Esophagus mucosa (tissue), 1 donor: ENCODE measurements at places on chromosomes 3 and 15.
A peak's percentile ranks its signal among the peaks of the same experiment; 100 is the strongest.

GRCh38 chr3:25080461-25080860, 347.6 kb upstream of the RARB start:
- ATAC-seq, result no peak

- peak; percentile 95 for ATAC-seq
Measured at GRCh38 chr3:182389071-182389815, 404.1 kb upstream of the ATP11B start.

DNA sequence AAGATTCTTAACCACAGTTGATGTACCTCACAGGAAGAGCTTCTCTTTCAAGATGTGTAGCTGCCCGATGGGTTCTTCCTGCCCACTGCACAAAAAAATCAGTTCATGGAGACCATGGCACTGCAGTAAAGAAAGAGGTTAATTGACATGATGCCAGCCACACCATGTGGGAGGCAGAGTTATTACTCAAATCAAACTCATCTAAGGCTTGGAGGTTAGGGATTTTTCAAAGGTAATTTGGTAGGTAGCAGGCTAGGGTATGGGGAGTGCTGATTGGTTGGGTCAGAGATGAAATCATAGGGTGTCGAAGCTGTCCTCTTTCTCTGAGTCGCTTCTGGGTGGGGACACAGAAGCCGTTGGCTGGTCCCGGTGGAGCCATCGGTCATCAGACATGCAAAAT, 57.4 kb upstream of the BDH1 start:
- ATAC-seq, result no peak

DNA sequence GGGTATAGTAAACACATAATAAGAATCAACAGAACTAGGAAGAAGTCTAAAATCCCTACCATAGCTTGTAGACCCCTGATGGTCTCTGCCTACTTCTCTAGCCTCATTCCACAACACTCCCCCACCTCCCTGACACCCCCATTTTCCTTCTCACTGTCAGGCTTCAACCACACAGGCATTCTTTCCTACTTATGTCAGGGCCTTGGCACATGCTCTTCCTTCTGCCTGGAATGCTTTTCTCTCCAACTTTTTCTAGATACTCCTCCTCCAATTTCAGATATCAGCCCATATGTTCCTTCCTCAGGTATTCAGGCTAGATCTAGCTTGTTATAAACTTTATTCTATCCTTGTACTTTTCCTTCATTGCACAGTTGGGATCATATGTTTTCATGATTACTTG, 106.0 kb upstream of the MRPL3 start:
- no peak for ATAC-seq

DNA sequence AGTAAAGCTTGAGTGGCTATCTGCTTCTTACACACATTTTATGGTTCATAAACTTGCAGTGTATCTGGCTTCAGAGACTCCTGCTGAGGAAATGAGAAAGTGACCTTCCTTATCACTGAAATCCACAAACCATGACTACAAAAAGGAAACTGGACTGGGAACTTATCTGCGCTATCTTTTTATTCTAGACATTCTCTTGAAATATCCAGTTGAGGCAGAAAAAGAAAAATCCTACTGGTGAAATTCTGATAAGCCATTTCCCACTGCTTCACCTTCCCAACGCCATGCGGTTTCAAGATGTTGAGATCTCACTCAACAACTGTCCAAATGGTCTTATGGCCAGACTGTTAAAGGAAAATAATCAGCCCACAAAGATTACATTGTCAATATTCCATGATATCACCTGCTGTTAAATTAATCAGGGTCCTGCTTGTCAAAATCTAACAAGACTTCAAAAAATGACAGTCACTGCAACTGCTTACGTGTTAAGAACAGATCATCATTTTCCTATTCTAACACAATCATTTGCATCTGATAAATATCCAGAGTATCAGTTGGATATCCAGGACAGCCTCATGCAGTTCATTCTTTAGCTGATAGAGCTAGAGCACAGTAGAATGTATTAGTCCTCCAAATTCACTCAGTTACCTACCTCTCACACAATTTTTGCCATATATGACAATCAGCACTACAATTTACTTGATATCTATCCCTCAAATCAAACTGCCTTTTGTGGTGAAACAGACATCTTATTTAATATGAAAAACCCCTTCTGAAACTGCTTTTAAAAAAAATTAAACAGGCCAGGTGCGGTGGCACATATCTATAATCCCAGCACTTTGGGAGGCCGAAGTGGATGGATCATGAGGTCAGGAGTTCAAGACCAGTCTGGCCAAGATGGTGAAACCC, 538.1 kb downstream of the MAGI1 start:
- no peak for ATAC-seq

DNA sequence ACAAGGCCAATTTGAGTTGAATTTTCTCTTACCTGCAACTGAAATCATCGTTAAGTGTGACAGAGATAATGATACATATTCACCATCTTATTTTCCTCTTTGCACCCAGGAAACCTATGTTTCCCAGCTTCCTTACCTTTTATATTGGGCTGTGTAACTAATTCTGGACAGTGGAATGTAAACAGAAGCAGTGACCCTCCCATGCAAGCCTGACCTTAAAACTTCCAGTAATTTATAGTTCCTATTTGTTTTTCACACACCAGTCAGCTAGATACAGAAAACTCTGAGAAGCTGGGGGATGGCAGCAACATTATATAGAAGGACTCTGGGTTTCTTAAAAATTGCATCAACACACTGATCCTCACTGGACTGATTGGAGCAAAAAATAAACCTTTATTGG, 4.5 kb upstream of the ZNF280D start:
- no peak for ATAC-seq

- ATAC-seq, result no peak
Measured at GRCh38 chr3:111548756-111549155, 6.8 kb downstream of the CD96 start.

DNA sequence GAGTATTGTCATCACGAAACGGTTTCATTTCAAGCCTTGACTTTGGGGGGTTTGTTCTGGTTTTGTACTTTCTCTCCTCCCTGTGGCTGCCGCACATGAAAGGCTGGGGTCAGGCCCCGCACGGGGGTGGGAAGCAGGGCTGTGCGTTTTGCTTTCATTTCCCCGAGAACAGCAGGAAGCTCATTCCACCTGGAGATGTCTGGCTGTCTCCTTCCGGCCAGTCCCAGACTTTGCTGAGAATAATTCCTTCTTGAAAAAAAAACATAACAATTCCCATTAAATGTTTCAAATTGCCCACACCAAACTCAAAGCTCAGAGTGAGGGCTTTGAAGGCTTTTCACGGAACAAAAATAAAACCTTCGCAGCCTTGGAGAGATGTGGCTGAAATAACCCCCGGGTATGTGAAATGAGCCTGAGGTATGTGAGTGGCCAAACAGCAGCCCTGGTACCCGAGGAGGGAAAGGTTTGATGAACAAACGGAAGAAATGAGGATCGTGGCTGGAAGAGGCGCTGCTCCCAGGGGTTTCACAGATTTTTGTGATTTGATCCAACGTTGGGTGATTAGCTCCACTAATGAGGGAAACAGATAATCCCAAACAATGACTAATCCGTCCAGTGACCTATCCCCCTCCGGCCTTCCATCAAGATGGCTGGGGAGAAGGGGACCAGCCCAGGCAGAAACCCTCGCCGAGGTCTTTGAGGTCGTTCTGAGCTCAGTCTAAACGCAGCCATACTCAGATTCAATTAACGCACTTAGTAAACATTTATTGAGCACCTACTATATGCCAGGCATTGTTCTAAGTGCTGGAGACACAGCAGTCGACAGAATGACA, 126.9 kb upstream of the MEF2A start:
- ATAC-seq, result no peak

- no peak for ATAC-seq
Measured at GRCh38 chr3:129112308-129113052, 9.1 kb downstream of the RAB43 start.

GRCh38 chr3:49025005-49025792, 3.3 kb downstream of the NDUFAF3 start:
- ATAC-seq, result no peak

DNA sequence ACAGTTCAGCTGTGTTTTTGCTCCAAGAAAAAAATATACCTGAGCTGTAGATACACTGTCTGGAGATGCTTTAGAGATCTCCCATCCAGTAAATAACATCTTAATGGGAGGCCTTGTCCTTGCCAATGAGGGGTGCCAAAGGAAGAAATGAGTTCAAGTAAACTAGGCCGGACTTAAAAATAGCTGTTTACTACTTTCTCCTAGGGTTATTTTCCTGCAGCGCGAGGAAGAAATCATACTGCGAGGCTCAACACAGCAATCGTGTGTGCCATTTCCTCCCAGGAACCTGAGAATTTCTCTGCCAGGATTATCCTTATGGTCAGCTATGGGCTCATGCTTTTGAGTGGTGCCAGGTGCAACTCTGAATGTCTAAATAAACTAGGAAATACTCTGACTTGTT, 71.9 kb downstream of the CMTM8 start:
- ATAC-seq, result no peak

DNA sequence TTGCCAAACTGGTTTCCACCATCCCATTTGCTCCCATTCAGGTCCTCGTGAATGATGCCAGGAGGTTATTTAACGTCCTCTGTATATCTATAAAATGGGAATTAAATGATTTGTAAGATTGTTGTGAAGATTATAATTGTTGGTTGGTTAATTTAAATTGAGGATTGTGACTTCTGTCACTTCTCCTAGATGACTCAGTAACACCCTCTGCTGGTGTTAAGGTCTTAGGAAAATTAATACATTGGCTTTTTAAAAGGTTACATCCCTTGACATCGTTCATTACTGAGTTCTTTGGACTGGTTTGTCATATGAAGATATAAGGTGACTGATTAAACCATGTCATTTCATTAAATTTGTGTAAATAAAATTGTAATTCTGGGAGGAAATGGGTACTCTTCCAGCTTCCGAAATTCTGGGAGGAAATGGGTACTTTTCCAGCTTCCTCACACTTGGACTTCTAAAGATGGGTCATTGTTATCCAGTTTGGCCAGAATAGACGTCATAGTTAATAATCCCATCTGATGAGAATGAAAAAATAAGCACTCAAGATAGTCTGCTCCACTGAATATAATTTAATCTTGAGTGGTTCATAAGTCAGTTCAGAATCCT, 33.3 kb upstream of the PAQR5 start:
- no peak for ATAC-seq

- ATAC-seq, result no peak
Measured at GRCh38 chr3:130823241-130823884, 70.5 kb upstream of the ATP2C1 start.

GRCh38 chr3:1326546-1326945, 233.7 kb downstream of the CNTN6 start:
- no peak for ATAC-seq

- ATAC-seq, result no peak
Measured at GRCh38 chr3:183533412-183534132, 21.9 kb downstream of the KLHL6 start.

- no peak for ATAC-seq
Measured at GRCh38 chr3:52939600-52939999, 42.3 kb upstream of the STIMATE start.

- ATAC-seq, result peak; percentile 97
Measured at GRCh38 chr15:60408463-60408981, 10.7 kb upstream of the ANXA2 start.

GRCh38 chr15:57867970-57868798, 161.7 kb downstream of the POLR2M start:
- no peak for ATAC-seq

DNA sequence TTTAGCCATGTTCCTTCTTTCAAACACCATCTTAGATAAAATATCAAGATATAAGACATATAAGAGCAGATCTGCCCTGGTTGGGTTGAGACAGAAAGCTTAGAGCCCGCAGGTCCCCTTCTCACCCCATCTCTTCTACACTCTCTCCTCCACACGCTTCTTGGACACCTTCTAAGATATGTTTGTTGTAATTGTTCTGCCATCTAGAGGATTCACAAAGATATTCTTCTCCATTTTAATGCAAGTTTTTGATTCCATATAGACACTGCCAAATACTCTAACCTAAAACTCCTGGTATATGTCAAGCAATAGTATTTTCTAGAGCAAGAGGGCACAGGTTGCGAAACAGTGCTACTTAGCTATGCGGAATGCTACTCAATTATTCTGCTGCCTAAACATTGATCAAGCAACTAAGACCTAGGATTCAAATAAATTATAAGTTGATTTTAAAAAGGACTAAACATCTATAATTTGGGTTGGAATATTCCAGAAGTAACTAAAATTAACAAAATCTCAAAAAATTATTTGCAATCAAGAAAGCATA, 6.8 kb downstream of the CHRM5 start:
- no peak for ATAC-seq

DNA sequence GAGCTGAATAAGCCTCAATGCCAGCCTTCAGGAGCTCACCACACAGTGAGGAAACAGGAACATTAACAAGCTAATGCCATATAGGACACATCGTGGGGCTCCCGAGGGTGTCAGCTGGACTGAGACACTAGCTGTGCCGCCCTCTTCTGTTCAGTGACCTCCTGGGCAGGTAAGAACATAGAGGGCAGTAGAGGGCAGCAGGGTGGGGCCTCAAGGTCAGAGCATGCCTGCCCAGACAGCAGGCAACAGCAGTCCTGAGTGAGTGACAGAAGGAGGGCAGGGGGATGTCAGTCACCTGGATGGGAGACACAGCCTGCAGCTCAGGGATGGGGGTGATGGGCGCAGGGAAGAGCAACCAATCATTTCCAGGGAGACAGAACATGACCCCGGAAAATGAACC, 15.5 kb downstream of the NTRK3 start:
- ATAC-seq, result no peak

- ATAC-seq, result peak; percentile 42
Measured at GRCh38 chr3:120637851-120638559, 41.9 kb downstream of the NDUFB4 start.

- no peak for ATAC-seq
Measured at GRCh38 chr3:8233938-8234337, 267.7 kb upstream of the LMCD1 start.

DNA sequence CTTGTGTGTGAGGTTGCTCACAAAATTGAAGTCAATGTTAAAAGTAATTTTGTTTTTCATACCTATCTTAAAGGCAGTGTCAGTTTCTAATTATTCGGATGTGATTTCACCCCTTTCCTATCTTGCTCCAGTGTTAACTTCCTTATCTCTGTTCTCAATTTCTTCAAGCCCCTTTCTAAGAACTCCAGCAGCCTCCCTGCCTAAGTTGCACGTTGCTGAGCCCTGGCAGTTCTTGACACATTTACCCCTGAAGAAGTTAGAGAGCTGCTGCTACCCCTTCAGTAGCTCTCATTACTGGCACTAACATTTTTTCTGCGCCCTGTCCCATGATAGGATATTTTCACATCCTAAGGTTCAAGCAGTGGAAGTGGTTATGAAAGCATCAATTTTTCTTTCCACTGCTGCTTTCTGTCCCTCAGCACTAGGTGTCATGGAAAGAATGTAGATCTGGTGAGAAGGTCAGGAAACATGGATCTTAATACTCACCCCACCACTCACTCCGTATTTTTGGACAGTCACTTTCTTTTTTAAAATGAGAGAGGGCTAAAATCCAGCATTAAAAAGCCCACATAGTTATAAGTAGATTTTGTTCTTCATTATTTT, 62.9 kb downstream of the OPA1 start:
- no peak for ATAC-seq

GRCh38 chr3:151357463-151357850, 27.1 kb downstream of the P2RY12 start:
- ATAC-seq, result no peak
